ENCODE measurements at places on chromosomes 3 and 15. TPM values are rescaled to one million over a fixed set of nuclear protein-coding genes. Genes with fewer than 3 reads are reported as not detected.

GRCh38 chr15:38610748-38611147, 46.1 kb upstream of the RASGRP1 start:
- DNase-seq = no peak

GRCh38 chr3:113405180-113405579, 36.1 kb downstream of the CFAP44 start:
- DNase-seq = no peak

Gene GABRG3
- 3.4 TPM for total RNA-seq

DNA sequence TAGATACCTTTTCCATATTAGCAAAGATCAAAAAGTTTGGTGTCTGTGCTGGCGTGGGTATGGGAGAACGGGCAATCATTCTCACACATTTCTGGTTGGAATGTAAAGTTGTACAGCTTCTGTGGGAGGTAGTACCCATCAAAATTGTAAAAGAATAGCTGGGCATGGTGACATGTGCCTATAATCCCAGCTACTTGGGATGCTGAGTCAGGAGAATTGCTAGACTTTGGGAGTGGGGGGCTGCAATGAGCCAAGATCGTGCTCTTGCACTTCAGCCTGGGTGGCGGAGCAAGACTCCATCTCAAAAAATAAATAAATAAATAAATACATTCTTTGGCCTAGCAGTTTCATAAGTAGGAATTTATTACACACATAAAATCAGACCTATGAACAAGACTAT, 22.9 kb downstream of the LCTL start:
- DNase-seq = no peak

Gene C2CD4B
- not detected for total RNA-seq

Gene GABRB3
- 11.4 TPM for total RNA-seq

- DNase-seq = no peak
Measured at GRCh38 chr3:29864809-29865208, 583.9 kb downstream of the RBMS3 start.

GRCh38 chr3:171491361-171491760, 31.2 kb upstream of the TNIK start:
- no peak for DNase-seq

GRCh38 chr3:194097141-194097882, 38.6 kb upstream of the HES1 start:
- no peak for DNase-seq

DNA sequence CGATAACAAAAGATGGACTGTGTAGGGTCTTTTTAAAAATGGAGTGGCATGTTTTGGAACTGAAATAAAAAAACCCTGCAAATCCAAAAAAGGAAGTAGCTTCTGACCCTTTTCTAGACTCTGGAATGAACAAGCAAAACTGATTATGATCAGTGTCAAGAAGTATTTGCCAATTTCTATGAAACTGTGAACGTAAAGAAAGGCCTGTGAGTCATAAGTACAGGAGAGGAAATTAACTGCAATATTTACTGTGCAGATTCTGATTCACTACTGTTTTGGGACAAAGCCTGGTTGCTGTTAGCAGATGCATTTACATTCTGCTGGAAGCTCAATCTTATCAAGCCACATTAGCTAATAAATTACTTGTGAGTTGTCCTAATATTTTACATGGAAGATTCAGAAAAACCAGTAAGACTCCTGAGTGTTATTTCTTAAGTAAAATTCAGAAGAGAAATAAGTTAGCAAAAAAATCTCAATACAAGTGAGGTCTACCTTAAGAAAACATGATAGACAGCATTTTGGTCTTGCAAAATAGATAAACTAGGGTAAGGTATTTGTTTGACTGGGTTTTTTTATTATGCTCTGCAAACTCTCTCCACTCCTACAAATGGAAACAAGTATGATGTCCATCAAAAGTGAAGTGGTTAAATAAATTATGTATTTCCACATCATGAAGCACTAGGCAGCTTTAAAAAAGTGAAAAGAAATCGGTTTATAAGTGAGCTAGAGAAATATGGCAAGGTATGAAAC, 90.2 kb upstream of the LMOD3 start:
- no peak for DNase-seq

DNA sequence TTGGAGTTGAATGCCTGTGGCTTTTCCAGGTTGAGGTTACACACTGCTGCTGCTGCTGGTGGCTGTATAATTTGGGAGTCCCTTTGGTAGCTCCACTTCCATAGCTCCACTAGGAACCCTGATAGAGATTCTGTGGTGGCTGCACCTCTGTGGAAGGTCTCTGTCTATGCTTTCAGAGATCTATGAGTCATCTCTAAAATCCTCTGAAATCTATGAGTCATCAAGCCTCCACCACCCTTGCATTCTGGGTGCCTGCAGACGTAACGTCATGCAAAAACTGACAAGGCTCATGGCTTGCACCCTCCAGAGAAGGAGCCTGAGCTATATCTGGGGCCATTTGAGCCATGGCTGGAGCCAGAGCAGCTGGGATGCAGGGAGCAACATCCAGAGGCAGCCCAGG, 1037.0 kb upstream of the CFAP20DC start:
- DNase-seq = no peak

DNA sequence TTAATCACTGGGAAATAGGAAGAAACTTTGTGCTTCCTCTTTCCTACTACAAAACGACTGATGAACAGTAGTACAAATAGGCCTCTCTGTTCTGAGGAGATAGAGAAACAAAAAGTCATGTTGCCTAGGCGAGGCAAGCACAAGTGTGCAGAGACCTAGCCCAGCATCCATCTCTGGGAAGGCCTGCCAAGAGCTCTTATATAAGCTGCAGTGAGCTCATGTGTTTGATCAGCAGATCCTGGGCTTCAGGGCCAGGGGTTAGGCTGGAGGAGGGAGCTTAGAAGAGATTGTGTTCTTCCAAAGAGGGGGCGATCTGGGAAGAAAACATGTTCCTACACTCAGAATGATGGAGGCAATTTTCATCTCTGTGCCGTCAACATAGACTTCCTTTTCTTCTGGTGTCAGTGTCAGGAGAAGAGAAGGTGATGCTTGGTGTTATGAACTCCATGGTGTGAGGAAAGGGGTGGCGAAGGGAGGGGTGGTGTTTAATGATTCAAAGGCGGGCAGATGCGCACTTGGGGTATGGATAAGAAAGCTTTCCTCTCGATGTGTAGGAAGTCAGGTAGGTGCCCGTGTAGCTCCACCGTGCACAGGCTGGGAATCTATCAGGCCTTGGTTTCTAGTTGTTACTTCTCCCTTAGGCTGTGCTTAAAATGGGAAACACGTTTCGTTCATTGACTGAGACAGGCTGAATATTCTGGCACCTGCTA, 29.5 kb upstream of the ETV5 start:
- peak; percentile 56 for DNase-seq

DNA sequence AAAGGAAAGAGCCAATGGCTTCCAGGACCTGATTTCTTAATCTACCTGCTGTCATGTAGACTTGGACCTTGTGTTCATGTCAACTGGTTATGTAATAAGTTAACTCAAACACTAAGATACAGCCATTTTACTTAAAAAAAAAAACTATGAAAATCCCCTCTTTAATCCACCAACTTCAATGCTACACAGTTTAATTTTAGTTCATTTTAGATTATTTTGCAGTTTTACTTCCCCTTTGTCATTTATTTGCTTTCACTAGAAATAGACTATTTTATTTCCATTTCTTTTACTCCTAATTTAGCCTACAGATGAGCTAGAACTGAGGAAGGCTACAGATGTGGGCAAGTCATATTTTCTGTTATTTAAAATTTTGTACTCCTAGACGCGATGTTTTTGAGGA, 10.7 kb upstream of the DNAJC13 start:
- DNase-seq = no peak

Gene SLC6A20
- total RNA-seq = 5.0 TPM

Gene C3orf49
- total RNA-seq = not detected

- DNase-seq = no peak
Measured at GRCh38 chr3:58679974-58680666, 13.5 kb upstream of the FAM3D start.

GRCh38 chr15:31489801-31490646, 163.4 kb downstream of the KLF13 start:
- DNase-seq = peak; percentile 85

DNA sequence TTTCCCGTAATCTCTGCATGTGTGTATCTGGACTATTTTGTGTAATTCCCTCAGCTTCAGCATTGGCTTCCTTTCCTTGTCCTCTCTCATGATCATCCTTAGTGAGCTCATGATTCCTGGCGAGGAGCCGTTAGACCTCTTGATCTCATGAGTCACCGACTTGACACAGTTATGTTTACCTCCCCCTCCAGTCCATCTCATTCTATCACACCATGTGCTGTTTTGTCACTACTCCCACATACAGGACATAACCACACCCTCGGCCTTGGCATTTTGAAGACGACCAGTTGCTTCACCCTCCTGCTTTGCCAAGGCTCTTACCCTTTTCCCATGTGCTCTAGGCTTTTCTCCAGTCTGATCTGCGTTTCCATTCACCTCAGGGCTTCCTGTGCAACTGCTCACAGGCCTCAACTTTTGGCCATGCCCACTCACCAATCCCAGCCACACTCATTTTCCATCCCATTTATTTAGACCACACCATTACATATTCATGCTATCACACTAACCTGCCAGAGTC, 41.5 kb downstream of the CP start:
- DNase-seq = peak; percentile 49

Gene A4GNT
- total RNA-seq = not detected

DNA sequence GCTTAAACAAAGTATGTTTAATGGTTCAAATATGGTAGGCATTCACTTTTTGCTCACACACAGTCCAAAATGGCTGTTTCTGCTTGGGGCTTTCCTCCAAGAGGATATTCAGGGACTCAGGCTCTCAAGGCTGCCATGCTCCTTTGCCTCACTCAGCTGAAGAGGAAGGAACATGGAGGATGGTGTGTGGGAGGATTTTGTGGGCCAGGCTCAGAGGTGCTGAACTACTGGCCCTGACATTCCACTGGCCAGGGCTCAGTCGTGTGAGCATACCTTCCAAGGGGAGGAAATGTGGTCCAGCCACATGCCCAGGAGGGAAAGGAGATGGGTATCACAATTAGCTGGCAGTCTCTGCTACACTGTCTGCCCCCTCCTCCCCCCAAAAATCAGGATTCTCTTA, 8.7 kb downstream of the PXYLP1 start:
- no peak for DNase-seq

Gene MOBP
- total RNA-seq = not detected

GRCh38 chr3:87696124-87697013, 362.4 kb downstream of the CGGBP1 start:
- no peak for DNase-seq

GRCh38 chr3:116285781-116286421, 159.4 kb downstream of the LSAMP start:
- DNase-seq = no peak

DNA sequence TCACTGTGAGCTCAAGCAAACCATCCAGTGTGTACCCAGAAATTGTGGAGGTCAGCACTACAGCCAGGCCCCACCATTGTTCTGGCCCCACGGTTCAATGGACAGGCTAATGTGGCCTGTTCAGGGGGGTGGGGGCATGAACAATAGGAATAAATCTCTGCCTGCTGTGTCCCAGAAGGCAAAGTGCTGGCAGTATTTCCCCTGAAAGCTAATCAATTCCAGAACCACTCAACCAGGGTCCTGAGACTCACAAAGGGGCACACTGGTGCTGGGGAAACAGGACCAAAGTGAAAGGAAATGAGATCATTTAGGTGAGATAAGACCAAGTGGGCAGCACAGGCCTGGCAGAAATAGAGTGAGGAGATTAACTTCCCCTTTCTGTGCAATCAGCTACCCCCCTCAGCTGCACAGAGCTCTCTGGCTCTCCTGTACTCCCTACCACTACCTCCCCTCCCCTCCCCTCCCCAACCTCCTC, 11.5 kb downstream of the CRYGS start:
- DNase-seq = no peak

DNA sequence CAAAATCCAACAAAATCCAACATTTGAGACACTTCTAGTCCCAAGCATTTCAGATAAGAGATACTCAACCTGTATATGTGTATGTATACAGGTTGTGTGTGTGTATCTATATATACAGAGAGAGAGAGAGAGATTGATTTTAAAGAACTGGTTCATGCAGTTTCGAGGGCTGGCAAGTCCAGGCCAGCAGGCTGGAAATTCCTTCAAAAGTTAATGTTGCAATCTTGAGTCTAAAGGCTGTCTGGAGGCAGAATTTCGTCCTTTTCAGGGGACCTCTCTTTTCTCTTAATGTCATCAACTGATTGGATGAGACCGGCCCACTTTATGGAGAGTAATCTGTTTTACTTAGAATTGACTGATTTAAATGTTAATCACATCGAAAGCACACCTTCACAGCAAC, 199.6 kb upstream of the IL12A start:
- DNase-seq = no peak

- no peak for DNase-seq
Measured at GRCh38 chr3:144197116-144197515, 225.5 kb downstream of the DIPK2A start.

- DNase-seq = no peak
Measured at GRCh38 chr3:194961149-194961548, 275.5 kb downstream of the FAM43A start.

GRCh38 chr15:73991726-73992593, at the start of gene STOML1:
STOML1 (minus strand) TSS chr15:73992295; CDS start chr15:73992223, 72 bp downstream.
- DNase-seq = peak; percentile 89

- no peak for DNase-seq
Measured at GRCh38 chr15:92101708-92102394, 248.3 kb downstream of the SLCO3A1 start.

Gene SLC28A2
- not detected for total RNA-seq

Gene NLGN1
- 11.2 TPM for total RNA-seq

GRCh38 chr3:133984975-133985374, 44.8 kb downstream of the SLCO2A1 start:
- DNase-seq = no peak

- DNase-seq = no peak
Measured at GRCh38 chr15:57485869-57486268, 105.8 kb upstream of the MYZAP start.

GRCh38 chr3:129356756-129357425, 71.5 kb downstream of the EFCAB12 start:
- DNase-seq = no peak

- DNase-seq = no peak
Measured at GRCh38 chr3:16589867-16590624, 15.2 kb downstream of the DAZL start.

Gene GATM
- 26.7 TPM for total RNA-seq

DNA sequence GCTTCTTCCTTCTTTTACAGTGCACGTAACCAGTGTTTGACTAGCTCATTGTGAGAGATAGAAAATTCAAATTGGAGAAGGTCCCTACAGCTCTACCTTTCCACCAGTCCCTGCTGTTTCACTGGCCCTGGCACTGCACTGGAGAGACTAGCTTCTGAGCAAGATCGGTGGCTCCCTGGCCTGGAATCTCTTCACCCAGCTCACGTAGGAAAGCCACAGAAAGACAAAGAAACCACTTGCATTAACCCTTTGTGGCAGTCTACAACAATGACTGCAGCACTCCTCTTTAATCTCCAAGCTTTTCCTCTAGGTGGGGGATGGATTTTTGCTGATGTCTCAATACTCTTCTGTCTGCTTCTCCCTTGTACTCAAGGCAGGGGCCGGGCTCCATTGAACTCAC, 155.9 kb downstream of the PEX5L start:
- DNase-seq = no peak

- DNase-seq = no peak
Measured at GRCh38 chr3:11230125-11230524, 42.1 kb upstream of the ATG7 start.

Gene OXTR
- total RNA-seq = 1.1 TPM

GRCh38 chr3:146803745-146804144, 198.6 kb upstream of the PLSCR5 start:
- DNase-seq = peak; percentile 96
